Lower lobe of right lung (tissue), 2 donors: ENCODE measurements at places on chromosomes 11 and 22. TPM values are rescaled to one million over a fixed set of nuclear protein-coding genes. Genes with fewer than 3 reads are reported as not detected.
A peak's percentile ranks its signal among the peaks of the same experiment; 100 is the strongest.

Gene SLC43A1
- 13.2 TPM for total RNA-seq

Gene OR52N4
- total RNA-seq: not detected

Gene C22orf42
- not detected for total RNA-seq

Gene FAT3
- 7.9 TPM for total RNA-seq

Gene JHY
- 10.4 TPM for total RNA-seq

Gene OR2AG1
- total RNA-seq: not detected

Gene OR5M10
- not detected for total RNA-seq

Gene OR5I1
- total RNA-seq: not detected

Gene SERHL2
- total RNA-seq: 1.6 TPM

DNA sequence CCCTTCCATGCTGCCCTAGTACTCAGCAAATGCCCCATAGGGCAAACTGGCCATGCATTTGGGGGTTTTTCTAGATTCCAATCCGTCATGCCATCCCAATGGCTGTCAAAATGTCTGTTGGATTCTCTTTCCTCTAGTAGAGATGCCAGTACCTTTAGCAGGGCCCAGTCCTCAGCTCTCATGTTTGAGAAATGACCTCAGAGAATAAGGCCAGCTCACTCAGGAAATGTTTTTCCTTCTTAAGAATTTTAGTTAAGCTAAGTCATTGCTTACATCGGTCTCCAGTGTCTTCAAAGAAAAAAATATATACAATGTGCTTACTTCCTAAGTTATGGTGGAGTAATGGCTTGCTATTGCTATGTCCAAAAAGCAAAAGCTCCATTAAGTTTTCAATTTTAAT is 14.1 kb upstream of the ALKBH3 start:
- DNase-seq: no peak
- peaks cover 6% of the 10 kb centered on the region for H3K4me1 ChIP-seq
- no peaks in the 10 kb centered on the region for H3K36me3 ChIP-seq
- no peaks in the 10 kb centered on the region for H3K27me3 ChIP-seq

- no peaks in the 10 kb centered on the region for H3K4me1 ChIP-seq
- no peaks in the 10 kb centered on the region for H3K27me3 ChIP-seq
- H3K4me3 ChIP-seq: no peak overlapping the region
- no peaks in the 10 kb centered on the region for H3K36me3 ChIP-seq
- DNase-seq: no peak
Measured at GRCh38 chr11:113241636-113242054, 72.7 kb upstream of the TTC12 start.

DNA sequence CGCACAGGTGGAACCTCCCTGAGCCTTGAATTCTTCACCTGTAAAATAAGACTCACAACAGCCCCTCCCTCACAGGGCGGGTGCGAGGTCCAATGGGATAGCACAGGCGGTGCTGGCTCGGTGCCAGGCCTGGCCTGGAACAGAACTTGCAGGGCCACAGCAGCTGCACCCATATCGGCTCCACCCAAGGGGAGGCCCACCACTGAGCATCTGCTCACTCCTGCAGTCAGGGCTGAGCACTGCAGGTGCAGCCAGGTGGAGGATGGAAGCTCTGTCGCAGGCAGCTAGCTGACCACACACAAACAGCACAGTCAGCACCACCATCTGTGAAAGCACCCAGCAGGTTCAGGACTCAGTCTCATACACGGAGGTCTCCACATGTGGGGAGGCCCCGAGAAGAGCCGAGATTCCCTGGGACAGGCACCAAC is 19.6 kb downstream of the VPS37C start:
- H3K4me1 ChIP-seq: peaks cover 43% of the 10 kb centered on the region
- H3K27ac ChIP-seq: no peak overlapping the region
- peaks cover 17% of the 10 kb centered on the region for H3K36me3 ChIP-seq
- no peak overlapping the region for H3K4me3 ChIP-seq
- DNase-seq: no peak

- peak overlapping the region; percentile 48 for H3K4me3 ChIP-seq
- peak; percentile 87 for DNase-seq
- peak overlapping the region; percentile 78 for H3K27ac ChIP-seq
- H3K27me3 ChIP-seq: no peaks in the 10 kb centered on the region
- H3K36me3 ChIP-seq: peaks cover 3% of the 10 kb centered on the region
- peaks cover 76% of the 10 kb centered on the region for H3K4me1 ChIP-seq
Measured at GRCh38 chr11:63888170-63889086, 28.5 kb downstream of the RCOR2 start.

DNA sequence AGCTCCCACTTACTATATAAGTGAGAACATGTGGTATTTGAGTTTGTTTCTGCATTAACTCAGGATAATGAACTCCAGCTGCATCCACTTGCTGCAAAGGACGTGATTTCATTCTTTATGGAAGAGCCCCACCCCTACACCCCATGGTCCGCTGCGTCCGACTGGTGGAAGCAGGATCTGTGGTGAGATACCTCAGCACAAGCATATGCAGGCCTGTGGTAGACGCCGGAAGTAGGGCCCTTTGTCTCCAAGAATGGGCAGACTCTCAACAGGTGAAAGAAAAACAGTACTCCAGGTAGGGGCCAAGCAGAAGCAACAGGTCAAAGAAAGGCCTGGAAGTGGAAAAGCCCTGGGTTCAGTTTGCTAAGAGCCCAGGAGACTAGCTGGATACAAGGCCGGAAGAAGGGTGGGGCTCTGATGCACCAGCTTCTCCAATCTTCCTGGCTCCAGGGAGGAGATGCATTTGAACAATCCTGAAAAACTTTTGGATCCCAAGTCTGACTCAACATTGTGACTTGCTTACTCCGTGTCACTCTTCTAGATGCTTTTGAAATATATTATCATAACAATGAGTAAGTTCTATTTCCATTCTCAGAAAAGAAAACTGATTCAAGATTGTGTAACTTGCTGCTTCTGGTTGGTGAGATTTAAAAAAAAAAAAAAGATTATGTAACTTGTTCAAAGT is 30.4 kb downstream of the NEAT1 start:
- no peaks in the 10 kb centered on the region for H3K27me3 ChIP-seq
- peaks cover 27% of the 10 kb centered on the region for H3K4me1 ChIP-seq
- H3K4me3 ChIP-seq: no peak overlapping the region
- no peak for DNase-seq
- peak overlapping the region; percentile 31 for H3K27ac ChIP-seq

DNA sequence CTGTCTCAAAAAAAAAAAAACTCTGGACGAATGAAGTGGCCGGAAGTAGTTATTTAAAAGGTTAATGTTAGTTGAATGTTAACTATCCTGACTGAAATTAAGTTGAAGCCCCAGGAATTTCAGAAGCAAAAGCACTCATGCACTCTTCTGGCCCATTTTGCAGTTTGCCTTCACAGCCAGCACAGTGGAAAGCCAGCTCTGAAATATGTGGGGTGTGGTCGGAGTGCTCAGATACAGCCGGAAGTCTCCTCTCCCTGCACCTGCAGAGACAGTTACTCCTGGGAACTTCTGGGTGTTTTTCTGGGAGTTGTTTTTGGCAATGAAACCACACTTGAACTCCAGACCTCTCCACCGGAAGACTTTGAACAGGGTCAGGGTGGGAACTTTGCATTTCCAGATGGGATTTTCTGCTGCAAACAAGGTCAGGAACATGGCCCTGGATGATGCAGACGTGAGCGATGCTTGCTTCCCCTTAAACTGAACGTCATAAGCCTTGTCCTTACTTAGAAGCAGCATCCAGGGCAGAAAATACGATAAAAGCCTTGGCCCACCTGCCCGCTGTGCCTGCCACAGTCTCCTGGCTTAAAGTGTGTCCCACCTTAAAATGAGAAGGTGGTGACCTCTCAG is 21.5 kb upstream of the CABP2 start:
- no peaks in the 10 kb centered on the region for H3K36me3 ChIP-seq
- H3K27ac ChIP-seq: peak overlapping the region; percentile 58
- no peak overlapping the region for H3K4me3 ChIP-seq
- peaks cover 8% of the 10 kb centered on the region for H3K4me1 ChIP-seq
- H3K27me3 ChIP-seq: no peaks in the 10 kb centered on the region

- DNase-seq: no peak
- no peak overlapping the region for H3K27ac ChIP-seq
- H3K4me3 ChIP-seq: no peak overlapping the region
- no peaks in the 10 kb centered on the region for H3K36me3 ChIP-seq
- H3K27me3 ChIP-seq: no peaks in the 10 kb centered on the region
- H3K4me1 ChIP-seq: peaks cover 33% of the 10 kb centered on the region
Measured at GRCh38 chr11:95257456-95257971, 26.5 kb upstream of the SESN3 start.

GRCh38 chr11:120565466-120566155 is 54.1 kb downstream of the GRIK4 start:
- peaks cover 17% of the 10 kb centered on the region for H3K4me1 ChIP-seq
- H3K36me3 ChIP-seq: no peaks in the 10 kb centered on the region
- peaks cover 43% of the 10 kb centered on the region for H3K27me3 ChIP-seq
- H3K27ac ChIP-seq: no peak overlapping the region

GRCh38 chr11:64485074-64485473 is 105.9 kb upstream of the SLC22A12 start:
- no peak overlapping the region for H3K27ac ChIP-seq
- no peak for DNase-seq
- H3K36me3 ChIP-seq: no peaks in the 10 kb centered on the region
- H3K4me3 ChIP-seq: no peak overlapping the region
- no peaks in the 10 kb centered on the region for H3K4me1 ChIP-seq

DNA sequence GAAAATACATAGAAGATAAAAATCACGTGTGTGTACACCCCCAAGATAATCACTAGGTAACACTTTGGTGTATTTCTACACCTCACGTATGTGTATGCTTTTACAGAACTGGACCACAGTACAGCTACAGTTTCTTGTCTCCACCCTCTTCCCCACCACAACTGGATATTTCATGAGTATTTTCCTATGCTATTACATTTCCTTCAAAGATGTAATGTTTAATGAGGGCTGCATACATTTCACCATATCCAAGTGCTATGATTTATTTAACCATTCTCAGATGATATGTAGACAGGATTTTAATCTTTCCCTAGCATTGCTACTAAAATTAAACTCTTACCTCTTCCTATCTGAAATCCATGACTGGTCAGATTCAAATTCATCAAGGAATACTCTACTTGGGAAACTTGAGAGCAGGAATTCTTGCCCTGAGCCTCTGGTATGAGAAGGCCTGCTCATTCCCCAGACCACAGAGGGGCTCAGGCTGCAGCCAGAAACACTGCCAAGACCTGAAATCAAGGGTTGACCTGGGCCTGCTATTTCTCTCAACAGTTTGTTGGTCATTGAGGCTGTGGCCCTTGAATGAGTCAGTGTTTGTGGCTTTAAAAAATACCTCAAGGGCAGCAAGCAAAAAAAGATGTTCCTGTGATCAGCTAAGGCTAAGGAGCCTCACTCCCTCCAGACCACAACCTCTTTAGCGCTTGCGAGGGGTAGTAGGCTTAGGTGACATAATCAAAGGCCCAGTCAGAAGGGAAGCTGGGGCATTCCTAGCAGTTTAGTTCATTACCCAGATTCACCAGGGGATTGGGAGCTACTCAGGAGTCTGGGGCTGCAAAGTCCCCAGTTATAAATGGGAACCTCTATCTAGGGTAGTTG is 55.5 kb downstream of the ABTB2 start:
- no peaks in the 10 kb centered on the region for H3K36me3 ChIP-seq
- no peaks in the 10 kb centered on the region for H3K27me3 ChIP-seq
- H3K27ac ChIP-seq: no peak overlapping the region
- H3K4me1 ChIP-seq: no peaks in the 10 kb centered on the region
- no peak for DNase-seq

GRCh38 chr22:44738347-44738715 is 14.0 kb upstream of the ARHGAP8 start:
- DNase-seq: no peak
- H3K27me3 ChIP-seq: peaks cover 5% of the 10 kb centered on the region
- H3K36me3 ChIP-seq: no peaks in the 10 kb centered on the region
- no peak overlapping the region for H3K4me3 ChIP-seq
- no peak overlapping the region for H3K27ac ChIP-seq
- peaks cover 15% of the 10 kb centered on the region for H3K4me1 ChIP-seq

GRCh38 chr11:118813551-118813950 is 22.6 kb upstream of the DDX6 start:
- no peak overlapping the region for H3K27ac ChIP-seq
- H3K27me3 ChIP-seq: no peaks in the 10 kb centered on the region
- H3K4me3 ChIP-seq: no peak overlapping the region
- DNase-seq: no peak
- no peaks in the 10 kb centered on the region for H3K4me1 ChIP-seq

DNA sequence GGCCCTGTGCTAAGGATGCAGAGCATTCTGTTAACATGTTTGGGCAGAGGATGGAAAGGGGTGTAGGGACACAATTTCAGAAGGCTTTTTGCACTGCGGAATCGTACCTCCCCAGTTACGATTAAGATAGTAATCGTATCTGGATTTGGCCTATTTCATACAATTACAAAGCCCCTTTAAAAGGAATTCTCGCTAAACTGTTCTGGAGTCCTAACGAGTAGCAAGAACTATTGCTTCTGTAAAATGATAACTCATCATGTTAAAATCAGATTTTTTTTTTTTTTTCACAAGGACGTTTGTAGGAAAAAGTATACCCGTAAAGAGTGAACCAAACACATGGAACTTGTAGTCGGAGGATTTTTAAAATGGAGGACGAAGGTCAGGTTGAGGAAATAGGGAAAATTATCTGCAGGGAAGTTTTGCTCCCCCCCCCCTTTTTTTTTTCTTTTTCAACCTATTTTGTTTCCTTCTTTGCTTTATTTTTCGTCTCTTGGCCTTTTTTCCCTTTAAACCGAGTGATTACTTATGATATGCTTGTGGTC is 934 bp downstream of the HSD17B12 start:
- peaks cover 7% of the 10 kb centered on the region for H3K36me3 ChIP-seq
- peak overlapping the region; percentile 98 for H3K27ac ChIP-seq
- H3K4me1 ChIP-seq: peaks cover 38% of the 10 kb centered on the region
- H3K27me3 ChIP-seq: no peaks in the 10 kb centered on the region
- peak overlapping the region; percentile 91 for H3K4me3 ChIP-seq

DNA sequence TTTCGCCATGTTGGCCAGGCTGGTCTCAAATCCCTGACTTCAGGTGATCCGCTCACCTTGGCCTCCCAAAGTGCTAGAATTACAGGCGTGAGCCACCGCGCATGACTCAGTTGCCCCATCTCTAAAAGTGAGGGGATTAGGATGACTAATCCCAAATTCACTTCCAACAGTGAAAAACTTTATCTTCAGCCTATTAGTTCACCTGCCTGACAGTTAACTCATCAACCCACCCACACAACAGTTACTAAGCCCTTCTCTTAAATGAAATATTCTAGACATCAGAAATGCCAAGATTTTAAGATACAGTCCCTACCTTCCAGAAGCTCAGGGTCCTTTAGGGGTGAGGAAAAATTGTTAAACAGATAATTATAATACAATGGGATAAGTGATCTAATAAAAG is 2.0 kb upstream of the ANKRD42 start:
- no peak for DNase-seq
- no peak overlapping the region for H3K4me3 ChIP-seq
- H3K4me1 ChIP-seq: peaks cover 29% of the 10 kb centered on the region
- H3K27me3 ChIP-seq: no peaks in the 10 kb centered on the region

- peak; percentile 71 for DNase-seq
- no peak overlapping the region for H3K4me3 ChIP-seq
- peaks cover 6% of the 10 kb centered on the region for H3K27me3 ChIP-seq
Measured at GRCh38 chr22:42317691-42318547, 47.5 kb upstream of the TCF20 start.

DNA sequence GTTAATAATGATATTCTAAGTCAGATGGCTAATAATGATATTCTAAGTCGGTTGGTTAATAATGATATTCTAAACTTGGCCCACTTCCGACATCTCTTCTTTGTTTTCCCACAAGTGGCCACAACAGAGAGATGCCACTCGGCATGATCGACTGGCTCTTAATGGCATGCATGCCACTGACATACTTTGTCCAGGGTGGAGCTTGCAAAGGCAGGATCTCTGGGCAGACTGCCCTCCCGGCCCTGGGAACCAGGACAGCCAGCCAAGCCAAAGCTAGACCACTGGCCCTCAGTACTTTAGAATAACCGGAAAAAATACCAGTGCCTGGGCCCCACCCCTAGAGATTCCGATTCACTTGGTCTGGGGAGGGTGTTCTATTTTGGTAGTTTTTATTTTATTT is 78.1 kb downstream of the KIAA1671 start:
- H3K36me3 ChIP-seq: peaks cover 6% of the 10 kb centered on the region
- no peak for DNase-seq
- H3K27me3 ChIP-seq: no peaks in the 10 kb centered on the region
- H3K4me3 ChIP-seq: no peak overlapping the region
- H3K4me1 ChIP-seq: peaks cover 20% of the 10 kb centered on the region
